ENCODE measurements at places on chromosomes 16 and 17.

DNA sequence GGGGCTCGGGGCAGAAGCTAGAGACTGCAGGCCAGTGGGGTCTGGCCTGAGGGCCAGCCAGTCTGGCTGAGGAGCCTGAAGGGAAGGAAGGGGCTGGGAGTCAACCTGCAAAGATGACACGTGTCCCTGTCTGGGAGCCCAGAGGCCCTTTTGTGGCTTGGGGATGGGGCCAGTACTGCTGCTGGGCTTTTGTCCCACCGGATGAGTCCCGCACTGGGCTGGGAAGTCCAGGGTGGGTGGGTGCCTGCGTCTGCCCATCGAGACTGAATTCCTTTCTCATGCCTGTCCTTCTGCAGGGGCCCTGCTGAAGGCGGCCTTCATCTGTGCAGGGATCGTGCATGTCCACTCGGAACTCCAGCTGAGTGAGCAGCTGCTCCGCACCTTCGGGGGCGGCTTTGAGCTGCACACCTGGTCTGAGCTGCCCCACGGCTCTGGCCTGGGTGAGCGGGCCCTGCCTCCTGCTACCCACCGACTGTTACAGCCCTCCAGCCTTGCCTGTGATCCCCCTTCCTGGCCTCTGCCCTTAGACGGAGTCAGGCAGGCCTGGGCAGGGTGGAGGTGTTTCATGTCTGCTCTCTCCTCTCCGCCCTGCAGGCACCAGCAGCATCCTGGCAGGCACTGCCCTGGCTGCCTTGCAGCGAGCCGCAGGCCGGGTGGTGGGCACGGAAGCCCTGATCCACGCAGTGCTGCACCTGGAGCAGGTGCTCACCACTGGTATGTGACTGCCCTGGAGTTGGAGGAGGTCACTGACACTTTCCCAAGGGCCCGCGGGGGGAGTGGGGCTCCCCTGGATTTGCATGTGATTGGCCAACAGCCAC, 20.9 kb downstream of the FCSK start:
- no peaks in the 10 kb centered on the region for H3K27me3 ChIP-seq
- H3K27ac ChIP-seq = no peak overlapping the region
- no peak for DNase-seq
- no peak overlapping the region for H3K4me3 ChIP-seq
- H3K36me3 ChIP-seq = no peaks in the 10 kb centered on the region
- no peaks in the 10 kb centered on the region for H3K4me1 ChIP-seq

DNA sequence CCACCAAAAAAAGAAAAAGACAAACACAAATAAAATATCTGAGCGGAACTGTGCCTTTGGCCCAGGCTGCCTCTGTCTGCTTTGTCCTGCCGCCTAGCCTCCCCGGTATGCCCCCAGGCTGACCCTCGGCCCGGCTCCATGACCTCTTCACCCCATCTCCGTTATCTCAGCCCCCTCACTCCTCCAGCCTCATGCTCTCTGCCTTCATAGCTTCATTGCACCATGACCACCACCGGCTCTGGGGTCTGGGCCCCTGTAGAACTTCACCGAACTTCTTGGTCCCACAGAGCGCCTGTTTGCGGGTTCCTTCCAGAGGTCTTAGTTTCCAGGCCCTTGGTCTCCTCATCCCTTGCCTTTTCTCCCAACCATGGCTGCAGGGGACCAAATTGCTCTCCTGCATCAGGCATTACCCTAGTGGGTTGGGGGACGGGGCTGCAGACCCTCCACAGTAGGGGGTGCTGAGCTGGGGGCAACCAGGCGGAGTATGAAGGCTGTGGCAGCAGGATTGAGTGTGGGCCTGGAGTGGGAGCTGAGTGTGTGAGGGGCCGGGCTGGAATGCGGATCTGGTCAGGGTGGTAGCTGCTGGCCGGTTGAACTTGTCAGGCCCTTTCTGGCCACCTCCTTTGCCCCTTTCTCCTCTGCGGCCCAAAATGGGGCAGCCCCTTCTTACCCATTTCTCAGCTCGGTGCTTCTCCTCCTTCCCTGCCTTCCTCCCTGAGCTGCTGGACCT, 6.9 kb downstream of the HIRIP3 start:
- H3K4me3 ChIP-seq = no peak overlapping the region
- no peak for DNase-seq
- H3K4me1 ChIP-seq = peaks cover 4% of the 10 kb centered on the region
- no peak overlapping the region for H3K27ac ChIP-seq
- H3K27me3 ChIP-seq = no peaks in the 10 kb centered on the region

- DNase-seq = no peak
- peaks cover 9% of the 10 kb centered on the region for H3K4me1 ChIP-seq
- no peak overlapping the region for H3K4me3 ChIP-seq
- no peak overlapping the region for H3K27ac ChIP-seq
- H3K36me3 ChIP-seq = no peaks in the 10 kb centered on the region
- H3K27me3 ChIP-seq = no peaks in the 10 kb centered on the region
Observed at GRCh38 chr17:19000531-19001325, 3.8 kb downstream of the FAM83G start.

DNA sequence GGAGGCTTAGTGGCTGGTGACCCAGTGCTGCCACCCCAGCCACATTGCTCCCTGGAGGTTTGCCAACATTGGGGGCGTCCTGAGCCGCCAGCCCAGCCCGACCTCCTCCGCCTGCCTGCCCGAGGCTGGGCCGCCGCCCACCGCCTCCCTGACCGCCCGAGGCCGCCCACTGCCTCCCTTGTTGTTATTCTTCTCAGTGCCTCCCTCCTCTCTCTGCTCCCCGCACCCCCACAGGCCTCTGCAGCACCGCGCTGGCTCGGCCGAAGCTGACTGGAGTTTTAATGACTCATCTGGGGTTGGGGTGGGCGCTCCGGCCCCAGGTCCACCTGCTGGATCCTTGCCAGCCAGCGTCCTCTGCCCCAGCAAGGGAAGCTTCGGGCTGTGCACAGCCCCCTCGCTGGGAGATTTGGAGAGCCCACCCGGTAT, 102.5 kb downstream of the RBFOX3 start:
- no peaks in the 10 kb centered on the region for H3K27me3 ChIP-seq
- no peaks in the 10 kb centered on the region for H3K36me3 ChIP-seq
- no peak for DNase-seq
- no peak overlapping the region for H3K4me3 ChIP-seq

DNA sequence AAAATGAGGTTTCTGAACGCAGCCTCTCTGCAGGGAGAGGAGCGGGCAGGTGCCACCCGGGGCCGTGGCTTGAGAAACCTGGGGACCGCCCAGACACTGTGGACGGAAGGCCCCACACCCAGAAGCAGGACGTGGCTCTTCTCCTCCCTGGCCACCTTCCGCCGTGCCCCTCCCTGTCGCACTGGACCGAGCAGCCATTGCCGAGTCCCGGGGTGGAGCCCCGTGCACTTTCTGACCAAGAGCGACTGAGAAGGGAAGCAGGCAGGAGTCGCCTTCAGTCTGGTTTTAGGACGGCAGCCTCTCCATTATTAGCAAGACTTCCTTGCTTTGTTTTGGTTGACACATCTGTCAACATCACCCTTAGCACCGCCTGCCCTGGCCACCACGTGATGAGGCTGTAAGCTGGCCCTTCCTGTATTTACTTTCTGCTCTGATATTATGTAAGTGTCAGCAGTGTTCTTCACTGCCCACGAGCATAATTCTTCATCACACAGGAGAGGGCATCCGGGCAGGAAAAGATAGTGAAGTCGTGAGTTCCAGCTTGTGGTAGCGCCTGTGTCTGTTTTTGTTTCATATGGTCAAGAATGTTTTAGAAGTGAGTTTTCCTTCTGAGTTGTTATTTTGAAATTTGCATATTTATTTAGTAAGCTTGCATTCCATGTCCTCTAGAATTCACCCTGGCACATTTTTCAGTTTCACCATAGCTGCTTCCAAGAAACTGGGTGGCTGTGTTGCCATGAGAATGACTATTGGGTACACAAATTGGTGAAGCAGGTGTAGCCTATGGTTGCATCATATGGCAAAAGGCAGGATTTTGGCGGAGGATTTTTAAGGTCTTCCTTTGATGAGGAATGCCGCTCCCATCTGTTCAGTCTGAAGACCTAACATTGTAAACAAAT, 1.0 kb downstream of the HERPUD1 start:
- H3K27me3 ChIP-seq = no peaks in the 10 kb centered on the region
- H3K27ac ChIP-seq = peak overlapping the region; percentile 95
- peak; percentile 86 for DNase-seq
- H3K4me3 ChIP-seq = peak overlapping the region; percentile 68
- peaks cover 4% of the 10 kb centered on the region for H3K4me1 ChIP-seq

DNA sequence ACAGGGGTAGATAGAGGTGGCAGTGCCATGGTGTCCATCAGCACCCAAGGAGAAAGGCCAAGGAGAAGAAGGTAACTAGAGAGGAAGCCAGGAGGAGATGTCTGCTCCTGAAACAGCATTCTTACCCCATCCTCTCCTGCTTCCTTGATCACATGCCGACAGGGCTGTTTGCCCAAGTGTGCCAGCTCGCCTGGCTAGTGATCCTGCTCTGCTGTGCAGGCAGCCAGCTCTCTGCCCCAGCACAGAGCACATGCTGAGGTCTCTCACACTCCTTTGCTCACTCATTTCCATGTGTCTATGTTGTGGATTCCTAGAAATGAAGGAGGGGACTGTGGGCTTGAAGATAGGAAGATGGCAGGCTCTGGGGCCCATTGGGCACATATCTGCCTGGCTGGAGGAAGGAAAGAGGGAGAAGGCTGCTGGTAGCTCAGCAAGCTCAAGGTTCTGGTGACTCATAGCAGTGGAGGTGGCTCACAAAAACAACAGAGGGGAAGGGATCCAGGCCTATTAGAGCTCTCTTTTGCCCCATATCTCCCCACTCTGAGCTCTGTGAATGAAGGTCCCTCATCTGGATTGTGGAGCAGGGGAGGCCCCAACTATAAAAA, 54.3 kb downstream of the NEUROD2 start:
- H3K4me1 ChIP-seq = no peaks in the 10 kb centered on the region
- no peak overlapping the region for H3K27ac ChIP-seq
- H3K27me3 ChIP-seq = no peaks in the 10 kb centered on the region
- no peak overlapping the region for H3K4me3 ChIP-seq
- H3K36me3 ChIP-seq = no peaks in the 10 kb centered on the region
- no peak for DNase-seq

GRCh38 chr16:60459463-60459862, 1576.8 kb downstream of the CDH8 start:
- H3K4me3 ChIP-seq = no peak overlapping the region
- no peak for DNase-seq
- H3K27me3 ChIP-seq = no peaks in the 10 kb centered on the region
- no peaks in the 10 kb centered on the region for H3K4me1 ChIP-seq

DNA sequence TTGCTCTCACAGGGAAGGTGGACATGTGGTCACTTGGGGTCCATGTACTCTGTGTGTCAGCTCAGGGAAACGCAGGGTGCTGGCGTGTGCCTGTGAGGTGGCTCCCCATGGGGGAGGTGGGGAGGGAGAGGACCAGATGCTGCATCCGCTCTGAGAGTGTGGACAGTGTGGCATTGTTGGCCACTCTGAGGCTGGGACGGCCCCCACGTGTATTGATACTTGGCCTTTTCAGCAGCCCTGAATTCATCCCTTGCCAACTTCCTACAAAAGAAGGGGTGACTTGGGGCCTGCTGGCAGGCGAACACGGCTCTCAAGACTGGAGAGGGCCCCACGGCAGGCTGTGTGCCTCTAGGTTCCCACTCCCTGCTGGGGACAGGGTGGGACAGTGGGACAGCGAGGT, 120.1 kb downstream of the RAB11FIP4 start:
- H3K27ac ChIP-seq = no peak overlapping the region
- H3K4me3 ChIP-seq = no peak overlapping the region
- H3K27me3 ChIP-seq = no peaks in the 10 kb centered on the region
- DNase-seq = no peak
- no peaks in the 10 kb centered on the region for H3K36me3 ChIP-seq

DNA sequence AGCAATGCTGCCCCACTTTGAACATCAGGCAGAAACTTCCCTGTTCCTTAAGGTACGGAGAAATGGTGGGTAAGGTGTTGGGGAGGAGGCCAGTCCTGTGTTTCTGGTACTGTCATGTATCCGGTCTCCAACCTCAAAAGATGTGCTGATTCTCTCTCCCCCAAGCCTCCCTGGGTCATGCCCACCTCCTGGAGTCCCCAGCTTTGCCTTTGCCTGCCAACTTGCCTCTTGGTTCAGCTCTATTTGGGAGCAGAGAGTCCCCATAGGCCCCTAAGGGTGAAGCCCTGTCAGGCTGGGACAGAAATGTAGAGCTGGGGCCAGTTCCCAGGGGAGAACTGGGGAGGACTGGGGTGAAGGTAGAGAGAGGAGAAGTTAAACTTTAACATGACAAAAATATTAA, 1.6 kb upstream of the TBX21 start:
- H3K4me1 ChIP-seq = peaks cover 3% of the 10 kb centered on the region
- H3K4me3 ChIP-seq = no peak overlapping the region
- H3K27me3 ChIP-seq = peaks cover 25% of the 10 kb centered on the region
- H3K36me3 ChIP-seq = no peaks in the 10 kb centered on the region
- H3K27ac ChIP-seq = no peak overlapping the region

- no peak overlapping the region for H3K4me3 ChIP-seq
- no peaks in the 10 kb centered on the region for H3K27me3 ChIP-seq
- H3K27ac ChIP-seq = no peak overlapping the region
Observed at GRCh38 chr16:69039333-69039941, 66.0 kb upstream of the HAS3 start.

Measured in colonic mucosa (tissue), 4 donors.